ENCODE measurements at places on chromosomes 7 and 10. TPM values are rescaled to one million over a fixed set of nuclear protein-coding genes. Genes with fewer than 3 reads are reported as not detected.

DNA sequence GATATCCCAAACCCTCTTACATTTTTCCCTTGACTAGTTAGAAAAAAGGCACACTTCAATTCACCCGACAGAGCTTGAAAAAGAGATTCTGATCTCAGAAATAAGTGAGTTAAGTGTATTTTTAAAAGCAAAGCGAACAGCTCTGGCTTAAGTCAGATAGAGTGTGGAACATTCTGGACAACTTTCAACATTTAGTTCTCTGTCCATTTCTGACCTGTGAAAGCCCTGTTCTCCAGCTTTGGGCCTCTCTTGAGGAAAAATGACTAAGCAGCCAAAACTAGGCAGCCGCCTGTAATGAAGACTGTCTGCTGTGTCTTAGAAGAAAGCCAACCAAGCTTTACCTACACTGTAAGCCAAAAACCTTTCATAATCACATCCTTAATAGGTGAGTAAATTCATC is 50.5 kb downstream of the CDK6 start:
- DNase-seq, result no peak

- DNase-seq, result no peak
These were observed 7.8 kb downstream of the LIPM start for GRCh38 chr10:88810196-88810961.

GRCh38 chr7:152136686-152137085 is 111.2 kb downstream of the GALNT11 start:
- no peak for DNase-seq

DNA sequence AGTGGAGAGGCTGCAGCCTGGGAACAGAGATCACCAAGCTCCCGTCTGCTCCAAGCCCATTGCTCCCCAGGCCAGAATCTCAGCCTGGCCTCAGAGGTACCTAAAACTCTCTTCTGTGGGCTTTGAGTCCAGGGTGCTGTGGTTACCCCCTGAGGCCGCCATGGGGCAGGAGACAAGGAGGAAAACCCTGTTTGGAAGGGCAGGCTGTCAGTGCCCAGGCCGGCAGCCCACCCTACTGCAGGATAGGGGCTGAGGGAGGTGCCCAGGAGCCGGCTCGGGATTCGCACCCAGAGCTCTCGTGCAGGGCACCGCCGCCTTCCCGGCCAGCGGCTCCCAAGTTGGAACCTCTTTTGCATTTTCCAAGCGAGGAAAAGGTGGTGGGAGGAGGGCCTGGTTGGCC is 24.5 kb downstream of the UNCX start:
- peak; percentile 11 for DNase-seq

OPN1SW gene
- total RNA-seq, result not detected

GATA3 gene
- 1.1 TPM for total RNA-seq

All from left ventricle myocardium superior (tissue), 1 donor.